Suprapubic skin (tissue), 4 donors: ENCODE measurements at places on chromosomes 11 and 22.

- DNase-seq: peak; percentile 12
Observed at GRCh38 chr11:69201066-69201365, 45.3 kb downstream of the SMIM38 start.

GRCh38 chr11:88418508-88418907 is 81.0 kb upstream of the CTSC start:
- no peak for DNase-seq

DNA sequence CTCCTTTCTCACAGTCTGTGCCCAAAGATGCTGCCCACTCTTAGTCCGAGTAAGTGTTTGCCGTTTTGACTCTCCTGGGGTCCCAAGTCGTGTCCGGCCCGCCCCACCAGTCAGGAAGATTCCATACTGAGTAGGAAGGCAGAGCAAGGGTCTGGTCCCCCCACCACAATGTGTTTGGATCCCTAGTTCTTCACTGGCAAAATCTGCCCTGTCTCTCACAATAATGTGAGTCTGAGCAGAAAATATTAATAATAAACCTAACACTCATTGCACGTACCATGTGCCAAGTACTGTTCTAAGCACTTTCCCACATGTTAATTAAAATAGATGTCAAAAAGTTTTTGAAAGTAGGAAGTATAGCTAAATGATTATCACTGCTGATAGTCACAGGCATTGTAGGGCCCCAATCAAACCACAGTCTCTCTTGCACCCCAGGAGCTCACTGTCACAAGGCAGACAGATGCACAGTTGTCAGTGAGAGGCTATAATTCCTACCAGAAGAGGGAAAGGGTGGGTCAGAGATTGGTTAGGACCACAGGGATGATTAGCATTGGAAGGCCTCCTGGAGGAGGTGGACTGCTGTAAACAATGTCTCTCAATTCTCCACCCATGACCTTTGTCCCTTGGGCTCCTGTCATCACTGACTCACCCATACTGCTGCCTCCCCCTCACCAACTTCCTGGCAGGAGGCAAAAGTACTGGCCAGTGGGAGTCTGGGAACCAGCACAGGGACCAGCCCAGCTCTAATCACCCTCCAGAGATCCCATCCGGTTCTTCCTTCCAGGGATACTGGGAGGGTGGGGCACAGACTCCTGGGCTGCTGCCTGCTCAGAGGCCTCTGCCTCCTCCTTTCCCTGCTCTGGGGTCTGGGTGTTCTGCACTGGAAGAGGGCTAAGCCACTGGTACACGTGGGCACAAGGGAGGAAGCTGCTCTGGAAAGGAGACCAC is 1.0 kb upstream of the POLD4 start:
- DNase-seq: peak; percentile 81

DNA sequence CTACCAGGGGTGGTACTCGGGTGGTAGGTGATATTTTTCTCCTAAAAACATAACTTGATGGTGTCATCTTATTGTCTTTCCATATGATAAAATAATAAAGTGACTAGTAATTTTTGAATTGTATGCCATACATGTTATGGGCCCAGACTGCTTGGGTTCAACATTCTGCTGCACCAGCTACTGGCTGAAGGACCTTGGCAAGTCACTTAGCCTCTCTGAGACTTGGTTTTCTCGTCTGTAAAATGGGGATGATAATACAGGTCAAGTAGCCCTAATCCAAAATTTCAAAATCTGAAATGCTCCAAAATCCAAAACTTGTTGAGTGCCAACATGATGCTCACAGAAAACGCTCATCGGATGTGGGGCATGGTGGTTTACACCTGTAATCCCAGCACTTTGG is 35.6 kb upstream of the TFIP11 start:
- DNase-seq: no peak

DNA sequence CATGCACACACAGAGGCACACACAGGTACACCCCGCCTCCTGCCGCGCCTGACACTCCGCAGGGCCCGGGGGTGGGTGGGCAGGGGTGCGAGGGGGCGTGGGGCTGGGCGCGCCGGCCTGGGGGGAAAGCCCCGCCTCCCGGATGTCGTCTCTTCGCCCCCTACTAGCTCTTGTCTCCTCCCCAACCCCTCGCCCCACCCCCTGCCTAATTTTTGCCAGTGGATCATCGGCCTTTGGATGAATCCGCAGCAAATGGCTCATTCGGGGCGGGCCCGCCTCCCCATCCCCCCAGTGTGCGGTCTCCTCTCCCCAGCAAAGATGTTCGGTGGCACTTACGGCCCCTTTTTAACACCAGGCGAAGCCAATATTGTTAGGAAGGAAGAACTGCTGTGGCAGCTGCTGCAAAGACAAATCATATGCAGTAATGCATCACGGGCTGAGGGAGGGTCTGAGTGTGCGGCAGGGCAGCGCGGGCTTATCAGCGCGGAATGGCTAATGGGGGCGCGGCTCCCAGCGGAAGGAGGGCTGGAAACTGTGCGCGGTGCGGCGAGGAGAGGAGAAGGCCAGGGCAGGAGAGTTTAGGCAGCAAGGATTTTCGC is 13.4 kb upstream of the NECTIN1 start:
- DNase-seq: no peak

DNA sequence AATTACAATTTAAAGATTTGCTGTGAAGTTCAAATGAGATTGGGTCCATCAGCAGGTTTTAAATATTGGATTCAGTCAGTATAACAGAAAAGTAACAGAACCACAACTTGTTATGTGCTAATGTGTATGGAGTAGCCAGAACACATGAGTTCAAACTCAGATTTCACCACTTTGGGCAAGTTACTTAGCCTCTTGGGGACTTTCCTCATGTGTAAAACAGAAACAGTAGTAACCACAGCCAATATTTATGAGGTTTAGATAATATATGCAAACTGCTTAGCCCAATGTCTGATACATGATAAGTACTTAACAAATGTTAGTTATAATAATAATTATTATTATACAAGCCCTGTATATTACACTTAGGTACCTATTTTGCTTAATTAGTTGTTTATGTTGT is 21.8 kb upstream of the SLC5A12 start:
- DNase-seq: no peak

DNA sequence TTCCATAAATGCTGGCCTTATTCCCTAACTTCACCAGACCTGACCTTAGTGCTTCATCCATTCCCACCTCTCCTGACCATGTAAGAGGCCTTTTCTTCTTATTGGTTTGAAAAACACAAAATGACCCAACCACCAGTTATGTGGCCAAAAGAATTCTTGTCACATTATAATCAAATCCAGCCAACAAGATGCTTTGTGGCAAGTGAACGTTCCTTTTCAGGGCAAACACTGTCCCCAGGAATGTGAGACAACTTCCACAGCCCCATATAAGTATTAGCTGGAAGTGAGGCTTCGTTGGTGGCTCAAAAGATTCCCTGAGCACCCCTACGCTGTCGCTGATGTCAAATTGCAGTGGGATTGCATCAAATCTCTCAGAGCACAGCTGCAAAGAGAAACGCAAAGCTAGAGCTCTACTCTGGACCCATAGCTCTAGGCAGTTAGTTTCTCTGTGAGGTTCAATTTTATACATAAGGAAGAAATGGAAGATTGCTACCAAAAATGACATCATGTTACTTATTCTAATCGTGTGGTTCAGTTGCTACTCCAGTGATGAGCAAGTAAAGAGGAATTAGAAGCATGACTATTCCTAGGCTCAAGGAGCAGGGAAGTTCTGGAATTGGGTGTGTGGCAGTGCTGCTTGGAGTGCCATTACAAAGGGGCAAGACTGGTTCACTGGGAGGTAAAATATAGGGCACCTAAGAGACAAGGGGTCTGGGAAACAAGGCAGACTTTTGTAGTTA is 26.1 kb downstream of the GLYATL1 start:
- no peak for DNase-seq

DNA sequence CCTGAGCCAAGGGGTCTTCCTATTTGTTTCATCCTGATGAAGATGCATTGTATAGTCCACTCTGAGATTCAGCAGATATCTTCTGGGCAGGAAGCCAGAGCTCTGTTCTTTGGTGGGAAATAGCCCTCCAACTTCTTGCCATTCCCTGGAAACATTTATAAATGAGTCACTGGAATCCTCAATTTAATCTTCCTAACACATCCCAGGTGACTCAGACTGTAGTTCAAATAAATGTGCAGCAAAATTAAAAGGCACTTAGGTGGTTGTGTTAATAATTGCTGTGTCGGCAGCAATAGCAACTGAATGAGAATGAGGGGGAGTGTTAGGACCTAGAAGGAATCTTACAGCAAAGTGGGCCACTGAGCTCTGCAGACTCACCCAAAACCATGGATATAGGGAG is 108.6 kb downstream of the INSC start:
- DNase-seq: no peak

GRCh38 chr11:20131788-20132666 is 28.2 kb downstream of the DBX1 start:
- DNase-seq: peak; percentile 85

GRCh38 chr11:304915-305843 is 2.4 kb upstream of the IFITM2 start:
- DNase-seq: no peak

DNA sequence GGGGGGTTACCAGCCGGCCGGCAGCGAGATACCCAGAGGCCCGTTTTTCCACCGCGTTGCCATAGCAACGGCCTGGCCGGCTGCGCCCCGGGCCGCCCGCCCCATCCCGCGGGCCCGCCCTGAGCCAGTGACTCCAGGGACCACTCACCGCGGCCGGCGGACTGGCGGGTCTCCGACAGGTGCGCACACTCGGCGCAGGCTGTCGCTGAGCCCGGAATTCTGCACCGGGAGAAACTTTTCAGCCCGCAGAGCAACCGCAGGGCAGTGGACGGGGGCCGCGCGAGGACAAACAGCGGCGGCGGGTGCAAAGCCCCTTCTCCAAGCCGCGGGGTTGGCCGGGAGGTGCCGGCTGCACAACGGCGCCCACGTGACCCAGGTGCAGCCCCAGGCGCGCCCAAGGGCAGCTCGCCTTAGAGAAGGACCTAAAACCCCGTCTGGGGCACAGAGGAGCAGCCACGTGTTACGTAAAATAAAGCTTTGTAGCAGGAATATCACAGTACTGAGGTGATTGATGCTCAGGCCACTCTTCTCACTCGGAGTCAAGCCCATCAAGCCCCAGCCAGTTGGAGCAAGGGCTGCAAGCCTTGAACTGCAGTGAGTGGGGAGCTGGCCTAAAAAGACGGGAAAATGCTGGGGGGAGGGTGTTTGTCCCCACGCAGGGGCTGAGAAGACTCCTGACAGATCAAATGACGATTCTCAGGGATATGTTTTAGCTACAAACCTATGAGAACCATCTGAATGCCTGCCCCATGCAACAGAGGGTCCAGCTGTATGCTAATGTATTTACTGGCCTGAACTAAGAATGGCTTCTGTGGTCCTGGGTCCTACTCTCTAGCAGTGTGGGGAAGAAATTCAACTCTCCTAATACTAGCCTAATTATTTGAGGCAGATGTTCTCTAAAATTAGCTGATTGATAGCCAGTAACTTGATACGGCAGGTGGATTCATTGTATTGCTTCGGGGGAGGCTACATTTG is at the start of gene STK33:
STK33 (minus strand) TSS at position 294 of the 975 bp plus-strand sequence. CDS start 119,323 bp downstream, outside the sequence.
- DNase-seq: no peak

DNA sequence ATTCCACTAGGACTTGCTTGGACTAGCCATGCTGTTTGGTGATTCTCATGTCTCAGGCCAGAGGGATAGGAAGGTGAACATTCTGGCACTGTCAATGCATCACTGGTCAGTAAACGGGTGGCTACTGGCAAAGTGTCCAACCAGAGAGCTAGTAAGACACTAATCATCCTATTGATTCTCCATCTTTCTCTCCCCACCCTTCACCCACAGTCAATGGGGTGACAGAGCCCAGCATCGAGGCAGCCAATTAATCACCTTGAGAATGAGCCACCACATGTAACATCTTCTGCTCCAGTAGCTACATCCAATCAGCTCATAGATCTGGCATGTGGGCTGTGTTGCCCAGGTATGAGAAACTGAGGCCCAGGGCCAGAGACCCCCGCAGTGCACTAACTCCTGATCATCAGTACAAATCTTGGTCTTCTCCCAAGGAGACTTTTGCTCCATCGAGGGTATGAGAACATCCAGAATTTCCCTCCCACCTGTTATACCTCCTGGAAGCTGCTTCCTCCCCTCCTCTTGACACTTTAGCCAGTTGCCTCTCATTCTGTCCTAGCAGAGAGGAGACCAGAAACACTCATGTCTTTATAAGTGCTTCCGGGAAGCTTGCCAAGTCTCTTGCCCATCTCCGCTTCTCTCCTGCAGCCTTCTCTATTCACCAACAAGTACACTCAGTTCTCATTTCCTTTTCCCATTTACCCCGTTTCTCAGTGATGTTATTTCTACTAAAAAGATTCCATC is 17.0 kb downstream of the HTR3A start:
- no peak for DNase-seq

- DNase-seq: no peak
Observed at GRCh38 chr22:49979587-49980264, 19.2 kb downstream of the PIM3 start.

- DNase-seq: no peak
Observed at GRCh38 chr11:130431801-130432200, 3.4 kb upstream of the ADAMTS8 start.

DNA sequence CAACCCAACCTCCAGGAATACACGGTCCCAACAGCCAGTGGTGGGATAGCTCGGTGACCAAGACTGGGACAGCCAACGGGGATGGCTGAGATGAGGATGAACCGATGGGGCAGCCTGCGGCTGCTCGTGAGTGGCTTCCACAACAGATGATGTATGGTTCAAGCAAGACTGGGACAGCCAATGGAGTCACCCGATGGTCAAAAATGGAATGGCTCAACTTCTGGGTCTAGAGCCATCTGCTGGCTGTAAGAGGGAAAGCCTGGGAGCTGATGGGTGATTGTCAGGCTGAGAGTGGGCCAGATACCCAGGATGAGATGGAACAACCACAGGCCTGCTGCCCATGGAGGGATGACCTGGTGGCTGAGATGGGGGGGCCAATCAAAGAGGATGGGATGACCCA is 35.5 kb downstream of the SYT7 start:
- no peak for DNase-seq

GRCh38 chr11:35736952-35737351 is 74.4 kb downstream of the TRIM44 start:
- no peak for DNase-seq

DNA sequence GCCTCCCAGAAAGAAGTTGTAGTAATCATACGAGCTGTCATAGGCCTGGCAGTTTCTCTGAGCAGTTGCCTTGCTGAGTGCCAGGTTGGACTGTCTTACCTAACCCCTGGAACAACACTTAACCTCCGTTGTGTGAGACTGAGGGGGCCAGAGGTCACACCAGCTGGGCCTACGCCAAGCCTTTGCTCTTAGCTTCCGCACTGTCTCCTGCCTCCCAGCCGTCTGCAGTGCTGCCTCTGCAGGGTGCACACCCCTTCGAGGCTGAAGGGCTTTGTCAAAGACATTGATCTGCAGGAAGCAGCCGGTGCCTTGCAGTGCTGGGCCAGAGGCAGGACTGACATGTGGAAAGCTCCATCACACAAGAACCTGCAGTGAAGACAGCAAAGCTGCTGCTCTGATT is 16.7 kb downstream of the TAB1 start:
- no peak for DNase-seq

DNA sequence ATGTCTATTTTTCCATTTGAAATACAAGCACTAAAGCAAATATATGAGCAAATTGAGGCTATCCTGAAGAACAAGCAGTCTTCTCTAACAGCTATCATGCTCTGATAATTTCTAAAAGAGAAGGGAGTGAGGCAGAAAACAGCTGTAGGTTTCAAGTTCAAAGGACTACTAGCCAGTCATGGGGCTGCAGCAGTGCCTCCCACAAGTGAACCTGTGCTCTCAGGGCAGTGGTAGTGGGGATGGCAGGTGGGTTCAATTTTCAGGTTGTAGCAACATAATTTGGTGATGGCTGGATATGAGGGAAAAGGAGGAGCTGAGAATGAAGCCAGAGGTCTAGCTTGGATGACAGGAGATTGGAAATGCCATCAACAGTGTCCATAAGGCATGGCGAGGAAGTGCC is 93.5 kb upstream of the ARHGAP20 start:
- DNase-seq: no peak

- no peak for DNase-seq
Observed at GRCh38 chr11:128663824-128664223, 30.0 kb upstream of the FLI1 start.
